ENCODE measurements at places on chromosomes 11 and 22.

DNA sequence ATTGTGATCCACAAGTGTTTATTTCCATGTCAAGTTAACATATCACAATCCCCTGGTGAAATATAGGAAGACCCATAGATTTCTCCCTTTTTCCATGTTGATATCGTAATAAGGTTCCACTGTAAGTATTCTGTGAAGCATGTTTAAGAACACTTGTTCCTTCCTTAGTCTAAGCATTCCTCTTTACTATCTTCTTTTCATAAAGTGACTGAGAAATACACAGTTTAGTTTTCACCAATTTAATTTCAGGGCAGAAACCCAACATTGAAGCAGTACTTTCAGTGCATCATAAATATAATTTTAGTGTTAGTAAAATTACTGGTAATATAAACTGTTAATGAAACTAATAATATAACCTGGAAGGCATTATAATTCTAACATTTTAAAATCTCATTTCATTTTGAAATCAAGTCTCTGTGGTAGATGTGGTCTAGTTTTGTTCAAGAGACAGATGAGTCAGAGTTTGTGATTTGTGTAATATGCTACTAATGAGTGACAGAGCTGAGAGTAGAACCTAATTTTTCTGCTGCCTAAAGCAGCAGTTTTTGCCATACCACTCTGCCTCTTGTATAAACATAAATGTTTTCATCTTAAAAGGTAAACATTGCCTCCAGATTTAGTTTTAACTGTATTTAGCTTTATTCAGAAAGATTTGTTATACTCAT lies 79.4 kb downstream of the ATM start:
- no peak for DNase-seq

GRCh38 chr11:113519989-113520613 lies 44.9 kb upstream of the DRD2 start:
- DNase-seq: no peak

DNA sequence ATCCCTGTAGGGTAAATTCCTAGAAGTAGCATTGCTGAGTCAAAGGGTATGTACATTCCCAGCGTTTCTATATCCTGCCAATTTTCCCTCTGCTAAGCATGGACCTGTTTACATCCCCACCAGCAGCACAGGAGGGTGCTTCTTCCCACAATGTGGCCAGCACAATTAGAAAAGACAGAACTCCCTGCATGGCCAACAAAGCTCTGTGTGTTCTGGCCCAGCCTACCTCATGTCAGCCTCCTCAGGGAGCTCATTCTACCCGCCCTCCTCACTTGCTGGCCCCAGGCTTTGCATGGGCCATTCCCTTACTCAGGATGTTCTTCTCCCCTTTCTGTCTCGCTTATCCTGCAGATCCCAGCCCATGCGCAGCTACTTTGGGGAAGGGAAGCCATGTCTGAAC lies 186.1 kb downstream of the DSCAML1 start:
- no peak for DNase-seq

GRCh38 chr11:93890391-93891051 lies 40.1 kb upstream of the VSTM5 start:
- DNase-seq: no peak

DNA sequence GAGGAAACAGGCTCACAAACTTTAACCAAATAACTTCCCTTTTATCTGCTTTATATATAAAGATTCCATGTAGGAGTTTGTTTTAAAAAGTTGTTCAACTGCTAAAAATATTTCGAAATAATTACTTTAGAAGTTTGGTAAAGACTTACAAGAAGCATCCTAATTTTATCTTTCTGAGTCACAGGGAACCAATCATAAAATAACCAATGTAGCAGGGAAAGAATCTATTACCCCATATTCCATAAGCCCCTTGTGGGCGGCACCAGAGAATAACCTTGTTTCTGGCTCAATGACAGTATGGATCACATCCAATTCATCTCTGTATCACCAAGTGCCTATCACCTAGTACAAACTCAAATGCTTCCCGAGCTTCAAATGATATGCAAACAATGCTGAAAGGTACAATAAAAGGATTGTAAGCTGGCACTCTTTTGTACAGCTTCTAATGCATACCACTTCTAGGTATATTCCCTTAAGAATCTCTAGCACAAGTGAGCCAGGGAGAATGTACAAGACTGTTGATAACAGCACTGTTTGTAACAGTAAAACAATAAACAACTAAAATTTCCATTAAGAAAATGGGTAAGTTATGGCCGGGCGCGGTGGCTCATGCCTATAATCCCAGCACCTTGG lies 158.4 kb downstream of the ATG16L2 start:
- no peak for DNase-seq

GRCh38 chr11:122163053-122163819 lies 47.2 kb upstream of the BLID start:
- DNase-seq: no peak
